ENCODE measurements at places on chromosomes 12 and 14. TPM values are rescaled to one million over a fixed set of nuclear protein-coding genes. Genes with fewer than 3 reads are reported as not detected.

Gene CCDC88C
- total RNA-seq = 20.8 TPM

- H3K27ac ChIP-seq = no peak overlapping the region
- H3K4me3 ChIP-seq = no peak overlapping the region
- no peaks in the 10 kb centered on the region for H3K4me1 ChIP-seq
Observed at GRCh38 chr12:47875746-47876439, 28.9 kb downstream of the VDR start.

GRCh38 chr14:61927520-61927919 lies 165.3 kb downstream of the SNAPC1 start:
- H3K27me3 ChIP-seq = peaks cover 59% of the 10 kb centered on the region
- H3K4me1 ChIP-seq = no peaks in the 10 kb centered on the region
- no peak for DNase-seq
- H3K27ac ChIP-seq = no peak overlapping the region
- no peak overlapping the region for H3K4me3 ChIP-seq
- no peaks in the 10 kb centered on the region for H3K36me3 ChIP-seq

DNA sequence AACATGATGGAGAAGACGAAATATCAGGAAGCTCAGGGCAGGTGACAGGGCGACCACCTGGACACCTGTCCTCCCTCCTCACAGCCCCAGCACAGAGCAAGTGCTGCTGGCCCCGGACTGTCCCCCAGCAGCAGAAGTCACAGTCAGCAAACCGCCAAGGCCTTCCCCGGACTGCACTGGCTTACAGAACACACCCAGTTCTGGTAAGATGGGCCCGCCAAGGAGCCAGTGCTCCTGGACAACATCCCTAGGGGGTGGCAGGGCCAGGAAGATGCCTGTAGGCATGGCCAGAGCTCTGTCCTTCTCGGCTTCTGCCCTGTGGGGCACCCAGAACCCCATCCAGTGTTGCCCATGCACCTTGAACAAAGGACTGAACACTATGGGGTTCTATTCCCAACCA lies 77.9 kb downstream of the BCL11B start:
- H3K4me1 ChIP-seq = no peaks in the 10 kb centered on the region
- no peaks in the 10 kb centered on the region for H3K27me3 ChIP-seq
- no peak overlapping the region for H3K4me3 ChIP-seq

DNA sequence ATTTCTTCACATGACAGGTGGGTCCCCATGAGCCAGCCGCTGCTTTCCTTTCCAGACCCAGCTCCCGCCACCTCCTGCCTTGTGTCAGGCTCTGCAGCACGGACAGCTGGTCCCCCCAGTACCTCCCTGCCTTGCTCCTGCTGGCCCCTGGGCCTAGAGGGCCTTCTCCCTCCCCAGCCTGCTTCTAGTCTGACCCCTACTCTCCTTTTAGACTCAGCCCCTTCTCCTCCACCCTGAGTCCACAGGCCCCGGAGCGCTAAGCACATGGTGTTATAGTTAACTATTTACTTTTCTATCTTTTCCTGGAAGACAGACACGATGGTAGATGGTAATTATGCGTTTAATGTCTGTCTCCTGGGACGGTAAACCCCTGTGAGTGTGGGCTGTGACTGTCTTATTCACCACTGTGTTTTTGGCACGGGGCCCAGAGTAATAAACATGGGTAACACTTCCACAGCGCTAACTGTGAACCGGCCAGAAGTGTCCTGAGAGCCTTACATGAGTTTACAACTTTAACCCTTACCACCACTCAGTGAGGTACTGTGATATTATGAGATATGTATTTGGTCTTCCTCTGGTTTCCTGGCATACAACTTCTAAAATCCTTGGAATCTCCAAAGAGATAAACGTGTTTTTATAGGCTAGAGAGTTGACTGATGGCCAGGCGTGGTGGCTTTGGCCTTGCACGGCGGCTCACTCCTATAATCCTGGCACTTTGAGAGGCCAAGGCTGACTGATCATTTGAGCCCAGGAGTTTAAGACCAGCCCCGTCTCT lies 41.2 kb downstream of the DGLUCY start:
- H3K27me3 ChIP-seq = no peaks in the 10 kb centered on the region
- H3K4me3 ChIP-seq = no peak overlapping the region
- peak overlapping the region; percentile 51 for H3K27ac ChIP-seq
- peaks cover 16% of the 10 kb centered on the region for H3K4me1 ChIP-seq

GRCh38 chr12:52797529-52797894 lies 1.6 kb upstream of the KRT3 start:
- no peaks in the 10 kb centered on the region for H3K36me3 ChIP-seq
- no peak overlapping the region for H3K27ac ChIP-seq
- peaks cover 8% of the 10 kb centered on the region for H3K4me1 ChIP-seq
- H3K27me3 ChIP-seq = no peaks in the 10 kb centered on the region
- DNase-seq = no peak
- no peak overlapping the region for H3K4me3 ChIP-seq

DNA sequence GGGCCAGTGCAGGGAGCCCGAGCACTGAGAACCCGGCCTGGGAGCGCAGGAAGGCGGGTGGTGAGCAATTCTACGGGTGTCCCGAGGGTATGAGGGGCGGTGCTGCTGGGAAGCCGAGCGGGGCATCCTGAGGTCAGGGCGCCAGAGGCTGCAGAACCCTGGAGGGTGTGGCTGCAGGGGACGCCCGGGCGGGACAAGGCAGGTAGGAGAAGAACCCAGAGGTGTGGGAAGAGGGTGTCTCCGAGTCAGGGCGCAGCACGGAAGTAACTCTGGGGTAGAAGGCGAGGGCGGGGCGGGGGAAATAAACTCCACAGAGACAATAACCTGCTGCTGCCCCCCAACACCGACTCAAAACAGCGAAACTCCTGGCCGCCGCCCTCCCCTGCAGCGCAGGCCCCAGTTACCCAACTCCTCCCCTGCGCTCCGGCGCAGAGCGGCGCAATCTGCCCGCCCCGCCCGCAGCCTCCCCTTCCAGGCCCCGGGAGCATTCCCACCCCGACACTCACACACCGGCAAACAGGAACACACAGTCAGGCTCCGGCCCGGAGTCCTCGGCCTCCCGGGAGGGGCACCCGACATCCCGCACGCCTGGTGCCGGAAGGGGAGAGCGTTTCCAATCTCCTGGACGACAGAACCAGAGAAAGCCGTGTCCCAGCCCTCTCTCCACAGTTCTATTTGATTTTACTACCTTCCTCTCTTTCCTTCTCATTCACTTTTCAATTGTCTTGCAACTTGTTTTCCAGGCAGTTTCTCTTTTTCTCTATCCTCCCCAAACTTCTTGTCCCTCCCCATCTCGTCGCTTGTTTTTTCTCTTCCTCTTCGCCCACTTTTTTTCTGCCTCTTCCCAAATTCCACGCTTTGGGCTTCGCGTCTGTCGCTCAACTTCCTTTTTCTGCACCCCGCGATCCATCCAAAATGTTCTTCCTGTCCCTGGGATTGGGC lies 2.4 kb downstream of the HRK start:
- H3K4me1 ChIP-seq = peaks cover 32% of the 10 kb centered on the region
- no peaks in the 10 kb centered on the region for H3K36me3 ChIP-seq
- no peak for DNase-seq
- H3K27ac ChIP-seq = peak overlapping the region; percentile 38

DNA sequence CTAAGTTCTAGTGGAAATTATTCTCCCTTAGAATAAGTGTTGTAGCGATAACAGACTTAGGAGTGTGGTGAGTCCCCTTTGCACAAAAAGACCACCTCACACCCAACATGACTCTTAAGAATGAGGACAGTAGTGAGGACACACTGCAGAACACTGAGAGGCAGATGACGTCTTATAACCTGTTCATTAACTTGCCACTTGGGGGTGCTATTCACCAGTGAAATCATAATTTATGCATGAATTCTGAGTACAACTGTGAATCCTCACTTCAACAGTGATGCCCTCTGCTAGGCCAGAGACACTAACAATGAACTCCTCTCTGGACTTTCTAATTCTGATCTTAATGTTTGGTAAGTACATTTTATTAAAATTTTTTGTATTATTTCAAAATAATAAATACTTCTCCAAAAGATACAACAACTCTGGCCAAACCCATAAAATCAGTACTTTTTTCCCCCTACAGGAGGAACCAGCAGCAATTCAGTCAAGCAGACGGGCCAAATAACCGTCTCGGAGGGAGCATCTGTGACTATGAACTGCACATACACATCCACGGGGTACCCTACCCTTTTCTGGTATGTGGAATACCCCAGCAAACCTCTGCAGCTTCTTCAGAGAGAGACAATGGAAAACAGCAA lies 274.7 kb downstream of the DAD1 start:
- no peak overlapping the region for H3K27ac ChIP-seq
- no peak overlapping the region for H3K4me3 ChIP-seq
- no peaks in the 10 kb centered on the region for H3K36me3 ChIP-seq
- peak; percentile 60 for DNase-seq
